GM13976 (cell line): ENCODE measurements at places on chromosomes 7 and 10.

GRCh38 chr7:138907850-138908249 is 73.3 kb downstream of the KIAA1549 start:
- DNase-seq, result no peak

GRCh38 chr10:71218651-71219050 is 6.3 kb downstream of the UNC5B start:
- peak; percentile 13 for DNase-seq

DNA sequence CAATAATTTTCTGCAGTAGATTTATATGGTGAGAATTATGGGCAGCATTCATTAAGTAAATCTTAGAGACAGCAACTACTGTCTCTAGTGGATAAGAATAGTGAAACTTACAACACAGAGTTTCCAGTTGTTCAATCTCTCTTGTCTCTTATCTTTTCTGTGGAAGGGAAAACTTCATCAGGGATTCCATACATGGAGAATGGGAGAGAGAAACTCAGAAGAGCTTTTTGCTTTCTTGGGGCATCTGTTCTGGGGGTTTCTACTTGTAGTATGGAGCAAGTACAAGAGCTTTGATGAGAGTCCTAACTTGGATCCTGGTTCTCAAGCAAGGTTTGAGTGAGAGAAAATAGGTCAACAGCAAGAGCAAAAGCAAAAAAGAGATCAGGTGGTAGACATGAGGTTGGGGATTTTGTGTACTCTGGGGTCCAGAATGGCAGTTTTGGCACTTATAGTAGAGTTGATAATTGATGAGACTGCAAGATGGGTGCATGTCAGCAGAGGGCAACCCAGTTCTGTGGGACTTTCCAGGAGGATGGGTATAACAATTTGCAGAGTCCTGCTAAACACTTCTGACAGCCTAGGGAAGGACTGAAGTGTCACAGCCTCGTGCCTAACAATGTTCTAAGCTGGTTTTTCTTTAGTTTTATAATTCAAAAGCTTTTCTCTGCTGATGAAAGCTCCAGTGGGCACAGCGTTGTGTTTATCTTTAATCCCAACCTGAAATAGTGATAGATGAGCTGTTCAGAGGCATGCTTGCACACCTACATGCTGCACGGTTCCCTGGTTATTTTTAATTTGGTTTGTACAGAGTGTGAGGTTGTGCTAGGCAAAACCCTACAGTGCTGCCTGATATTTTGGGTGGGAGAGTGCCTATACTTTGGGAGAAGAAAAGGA is 32.0 kb upstream of the STRIP2 start:
- DNase-seq, result peak; percentile 35

- DNase-seq, result no peak
These were observed 45.7 kb upstream of the CRTAC1 start for GRCh38 chr10:98076086-98076485.

- no peak for DNase-seq
These were observed 6.4 kb upstream of the FXYD4 start for GRCh38 chr10:43365001-43365400.

- peak; percentile 51 for DNase-seq
These were observed 71.3 kb downstream of the HDAC9 start for GRCh38 chr7:18566829-18567228.

DNA sequence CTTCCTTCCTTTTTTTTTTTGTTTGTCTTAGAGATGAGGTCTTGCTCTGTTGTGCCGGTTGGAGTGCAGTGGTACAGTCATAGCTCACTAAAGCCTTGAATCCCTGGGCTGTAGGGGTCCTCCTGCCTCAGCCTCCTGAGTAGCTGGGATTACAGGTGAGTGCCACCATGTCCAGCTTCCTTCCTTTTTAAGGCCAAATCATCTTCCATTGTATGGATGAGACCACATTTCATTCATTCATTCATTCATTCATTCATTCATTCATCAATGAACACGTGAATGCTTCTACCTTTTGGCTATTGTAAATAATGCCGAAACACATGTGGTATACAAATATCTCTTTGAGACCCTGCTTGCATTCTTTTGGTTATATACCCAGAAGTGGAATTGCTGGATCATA is 60.0 kb upstream of the BAIAP2L1 start:
- no peak for DNase-seq

DNA sequence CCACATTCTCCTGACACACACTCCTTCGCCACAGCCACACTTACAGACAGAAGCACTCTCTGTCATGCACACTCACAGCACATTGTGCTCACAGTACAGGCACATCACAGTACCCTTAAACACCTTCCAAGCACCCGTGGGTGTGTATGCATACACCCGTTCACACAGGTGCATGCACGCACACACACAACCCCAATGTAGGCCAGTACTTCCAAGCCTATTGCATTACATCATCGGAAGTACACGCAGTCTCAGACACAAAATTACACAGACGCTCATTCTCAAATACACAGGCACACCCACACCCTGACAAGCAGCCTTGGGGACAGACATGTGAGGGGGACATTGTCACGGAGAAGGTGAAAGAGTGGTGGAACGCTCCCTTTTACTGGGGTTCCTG is 11.1 kb downstream of the KAZALD1 start:
- DNase-seq, result no peak

- DNase-seq, result peak; percentile 16
These were observed 103.6 kb downstream of the AHR start for GRCh38 chr7:17401791-17402627.

DNA sequence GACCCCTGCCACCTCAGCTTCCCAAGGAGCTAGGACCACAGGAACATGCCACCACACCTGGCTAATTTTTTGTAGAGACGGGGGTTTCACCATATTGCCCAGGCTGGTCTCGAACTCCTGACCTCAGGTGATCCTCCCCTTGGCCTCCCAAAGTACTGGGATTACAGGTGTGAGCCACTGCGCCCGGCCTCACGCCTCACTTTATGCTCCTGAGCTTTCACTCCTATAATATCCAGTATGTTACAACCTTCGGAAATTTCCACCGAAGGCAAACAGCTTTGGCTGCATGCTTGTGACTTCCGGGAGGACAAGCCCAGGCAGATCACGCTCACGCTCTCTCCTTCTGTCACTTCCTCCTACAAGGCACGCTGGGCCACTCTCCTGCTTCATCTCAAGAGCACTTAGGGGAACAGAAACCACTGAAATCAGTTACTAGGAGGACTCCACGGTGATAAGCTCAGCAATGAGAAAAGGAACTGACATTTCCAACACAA is 4.4 kb upstream of the MAD1L1 start:
- DNase-seq, result peak; percentile 89
